Stimulated activated CD8-positive, alpha-beta memory T cell treated with anti-CD3 and anti-CD28 coated beads, Interleukin-4, amount 100 ng/mL, for 48 hours (primary cell): ENCODE measurements at places on chromosomes 2 and 18.

- DNase-seq, result no peak
Observed at GRCh38 chr2:100616841-100617390, 54.1 kb downstream of the PDCL3 start.

DNA sequence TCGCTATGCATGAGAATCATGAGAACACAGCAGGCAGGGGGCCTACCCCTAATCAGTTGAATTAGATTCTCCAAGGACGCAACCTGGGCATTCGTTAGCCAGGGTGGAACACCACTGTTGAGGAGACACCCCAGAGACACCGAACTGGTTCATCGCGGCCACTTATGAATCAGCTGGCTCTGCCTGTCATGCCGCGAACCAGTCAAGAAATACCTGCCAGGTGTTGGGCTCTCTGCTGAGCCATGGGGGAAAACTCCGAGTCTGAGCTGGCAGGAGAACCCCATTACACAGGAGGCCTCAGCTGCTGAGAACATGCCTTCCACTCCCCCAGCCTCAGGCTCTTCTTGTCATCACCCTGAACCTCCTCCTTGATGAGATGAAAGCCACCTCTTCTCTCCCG is 184.3 kb downstream of the SMAD7 start:
- no peak for DNase-seq

- DNase-seq, result no peak
Observed at GRCh38 chr2:45275242-45275805, 266.1 kb upstream of the SIX2 start.

GRCh38 chr2:132439703-132440398 is 23.2 kb downstream of the GPR39 start:
- DNase-seq, result no peak

- DNase-seq, result no peak
Observed at GRCh38 chr18:34807106-34807796, 97.2 kb downstream of the DTNA start.

DNA sequence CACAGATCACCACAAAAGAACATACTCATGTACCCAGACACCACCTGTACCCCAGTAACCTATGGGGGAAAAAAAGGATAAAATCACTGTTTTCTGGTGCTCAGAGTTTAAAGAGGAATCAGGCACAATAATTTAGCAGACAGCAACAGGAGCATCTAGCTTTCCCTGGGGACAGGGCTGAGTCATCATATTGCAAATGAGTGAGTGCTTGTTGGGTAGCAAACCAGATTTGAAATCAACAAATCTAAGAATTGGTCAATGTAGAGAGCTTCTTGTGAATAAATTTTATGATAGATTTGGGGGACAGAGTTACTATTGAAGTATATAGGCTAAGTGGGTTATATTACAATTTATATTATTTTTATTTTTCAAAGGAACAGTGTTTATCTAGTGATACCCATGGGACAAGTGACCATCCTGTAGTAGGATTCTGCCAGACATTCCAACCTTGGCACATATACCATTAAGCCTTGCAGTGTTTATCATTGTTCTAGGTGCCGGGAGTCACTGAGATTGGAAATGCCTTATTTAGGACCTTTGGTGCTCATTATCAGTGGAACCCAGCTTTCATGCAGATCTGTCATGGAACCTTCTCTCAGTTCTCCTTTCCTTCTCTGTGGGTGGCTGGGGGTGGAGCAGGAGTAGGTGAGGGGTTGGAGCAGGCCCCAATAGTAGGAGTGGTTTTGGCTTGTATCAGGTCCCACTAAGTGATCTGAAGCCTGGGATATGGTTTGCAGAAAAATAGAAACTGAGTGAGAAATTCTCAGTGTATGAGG is 117.2 kb downstream of the CERS6 start:
- DNase-seq, result no peak

GRCh38 chr2:133959066-133959465 is 294.8 kb upstream of the MGAT5 start:
- DNase-seq, result no peak

DNA sequence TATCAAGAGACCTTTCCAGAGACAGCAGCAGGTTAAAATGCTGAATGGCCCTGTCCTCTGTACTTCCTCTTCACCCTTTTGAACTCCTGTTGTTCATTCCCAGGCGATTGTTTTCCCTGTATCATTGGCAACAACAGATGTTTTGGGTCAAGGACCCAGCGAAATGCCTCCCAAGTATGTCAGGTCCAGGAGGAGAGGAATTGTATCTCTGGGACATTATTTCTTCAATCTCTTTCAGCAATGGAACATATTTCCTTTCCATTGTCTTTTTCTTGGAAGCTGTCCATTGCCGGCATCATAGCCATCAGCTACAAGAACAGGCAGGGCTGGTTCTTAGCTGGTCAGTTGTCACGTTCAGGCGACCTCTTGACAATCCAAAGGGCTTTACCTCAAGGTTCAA is 76.2 kb downstream of the NRP2 start:
- DNase-seq, result no peak

DNA sequence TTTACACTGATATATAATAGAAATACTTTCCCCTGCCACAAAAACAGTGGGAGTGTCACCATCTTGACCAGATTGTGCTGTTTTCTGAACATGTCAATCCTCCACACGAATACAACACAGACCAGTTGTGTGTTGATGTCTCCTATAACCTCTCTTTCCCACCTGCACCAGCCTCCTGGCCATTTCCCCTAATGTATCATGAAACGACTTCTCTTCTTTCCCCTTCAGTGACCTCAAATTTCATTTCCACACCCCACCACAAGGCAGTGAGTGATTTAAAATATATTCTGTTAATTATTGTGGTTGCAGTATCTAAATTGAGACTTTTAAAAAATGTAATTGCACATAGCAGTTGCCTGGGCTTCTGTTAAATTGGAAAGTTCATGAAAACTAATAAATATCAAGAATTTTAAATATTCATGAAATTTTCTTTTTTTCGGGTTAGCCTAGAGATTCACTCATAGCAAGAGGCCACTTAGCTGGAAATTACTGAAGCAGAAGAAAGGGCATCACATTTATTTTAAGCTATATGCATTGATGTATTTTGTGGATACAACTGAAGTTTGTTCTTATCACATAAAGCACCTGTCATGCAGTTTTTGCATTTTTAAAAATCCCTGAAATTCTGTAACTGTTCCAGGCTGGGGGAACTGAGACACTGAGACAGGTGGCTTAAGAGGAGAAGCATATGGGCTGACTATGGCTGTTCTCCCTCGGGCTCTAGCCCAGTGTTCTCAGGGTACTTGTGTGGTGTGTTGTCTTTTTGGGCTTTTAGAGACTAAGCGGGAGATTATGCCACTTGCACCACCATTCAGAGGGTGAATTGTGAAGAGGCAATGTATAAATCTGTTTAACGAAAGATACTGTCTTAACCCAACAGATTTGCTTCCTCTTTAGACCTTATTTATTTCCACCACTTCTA is 15.9 kb downstream of the FAM171B start:
- DNase-seq, result no peak

DNA sequence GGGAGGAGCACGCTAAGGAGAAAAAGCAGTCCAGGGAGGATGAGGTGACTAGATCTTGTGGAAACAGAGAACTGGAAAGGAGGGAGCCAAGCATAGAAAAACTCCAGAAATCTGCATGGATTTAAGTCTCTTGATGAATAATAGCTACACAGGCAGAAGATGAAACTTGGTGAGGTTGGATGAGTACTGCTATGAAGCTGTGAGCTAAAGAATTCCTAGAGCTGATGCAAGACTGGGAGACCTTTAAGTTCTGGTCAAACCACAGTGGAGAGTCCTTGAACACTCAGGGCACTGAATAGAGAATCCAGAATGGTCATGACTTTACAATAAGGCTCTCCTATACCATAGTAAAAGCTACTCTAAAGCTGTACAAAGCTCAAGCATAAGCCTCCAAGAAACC is 18.4 kb upstream of the PIEZO2 start:
- no peak for DNase-seq

DNA sequence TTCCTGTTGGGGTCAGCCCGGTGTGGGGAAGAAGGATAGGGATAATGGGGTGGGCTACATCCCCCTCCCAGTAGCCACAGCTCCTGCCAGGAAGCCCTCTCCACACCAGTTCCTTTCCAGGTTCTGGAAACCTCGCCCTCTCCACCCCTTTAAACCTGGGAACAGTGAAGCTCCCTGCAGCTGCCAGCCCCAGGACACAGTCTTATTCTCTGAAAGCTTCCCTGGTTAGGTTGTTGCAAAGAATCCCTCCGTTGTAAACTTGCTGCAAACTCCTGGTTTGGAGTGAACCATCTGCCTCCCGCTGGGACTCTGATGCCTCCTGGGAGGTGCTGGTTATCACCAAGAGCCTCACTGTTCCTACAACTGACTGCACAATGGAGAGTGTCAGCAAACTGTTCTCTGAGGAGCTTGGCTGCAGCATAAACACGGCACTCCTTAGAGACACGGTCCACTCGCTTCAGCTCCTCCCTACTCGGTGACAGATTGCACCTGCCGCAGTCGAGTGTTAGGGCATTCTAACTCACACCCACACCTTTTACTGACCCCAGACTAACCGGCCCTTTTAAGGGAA is 261.8 kb upstream of the RAB6C start:
- DNase-seq, result no peak

DNA sequence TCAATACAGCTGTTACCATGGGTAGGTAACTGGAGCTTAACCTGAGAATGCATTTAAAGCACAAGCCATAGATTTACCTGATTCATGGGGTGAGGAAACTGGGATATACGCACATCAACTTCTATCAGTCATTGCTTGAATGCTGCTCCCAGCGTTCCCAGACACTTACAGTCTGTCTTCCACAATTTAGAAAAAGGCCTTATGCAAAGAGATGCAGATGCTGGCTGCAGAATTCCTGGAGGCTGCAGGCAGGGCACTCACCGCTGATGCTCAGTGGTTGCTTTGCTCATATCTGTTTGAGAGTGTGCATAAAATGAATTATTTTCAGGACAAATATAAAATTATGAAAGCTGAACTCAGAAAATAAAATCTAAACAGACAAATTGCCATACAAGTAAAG is 950.7 kb upstream of the PIK3C3 start:
- no peak for DNase-seq

DNA sequence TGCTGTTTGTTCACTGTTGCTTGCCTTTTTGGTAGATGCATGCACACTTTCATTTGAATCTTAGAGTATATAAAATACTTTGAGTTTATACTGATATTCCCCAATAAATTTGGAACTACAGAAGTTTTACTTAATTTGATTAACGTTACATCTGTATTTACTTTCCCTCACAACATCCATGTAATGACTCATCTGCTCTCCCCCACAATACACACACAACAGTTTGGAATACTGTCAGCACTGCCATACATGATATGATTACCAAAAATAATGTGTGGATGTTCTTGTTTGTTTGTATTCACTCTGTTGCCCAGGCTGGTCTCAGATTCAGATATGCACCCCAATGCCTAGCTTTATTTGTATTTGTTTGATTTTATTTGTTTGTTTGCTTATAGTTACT is 144.2 kb downstream of the WDR7 start:
- DNase-seq, result no peak

GRCh38 chr2:32135409-32135808 is 30.3 kb upstream of the SLC30A6 start:
- no peak for DNase-seq

- DNase-seq, result no peak
Observed at GRCh38 chr2:39368846-39369245, 68.2 kb downstream of the MAP4K3 start.

DNA sequence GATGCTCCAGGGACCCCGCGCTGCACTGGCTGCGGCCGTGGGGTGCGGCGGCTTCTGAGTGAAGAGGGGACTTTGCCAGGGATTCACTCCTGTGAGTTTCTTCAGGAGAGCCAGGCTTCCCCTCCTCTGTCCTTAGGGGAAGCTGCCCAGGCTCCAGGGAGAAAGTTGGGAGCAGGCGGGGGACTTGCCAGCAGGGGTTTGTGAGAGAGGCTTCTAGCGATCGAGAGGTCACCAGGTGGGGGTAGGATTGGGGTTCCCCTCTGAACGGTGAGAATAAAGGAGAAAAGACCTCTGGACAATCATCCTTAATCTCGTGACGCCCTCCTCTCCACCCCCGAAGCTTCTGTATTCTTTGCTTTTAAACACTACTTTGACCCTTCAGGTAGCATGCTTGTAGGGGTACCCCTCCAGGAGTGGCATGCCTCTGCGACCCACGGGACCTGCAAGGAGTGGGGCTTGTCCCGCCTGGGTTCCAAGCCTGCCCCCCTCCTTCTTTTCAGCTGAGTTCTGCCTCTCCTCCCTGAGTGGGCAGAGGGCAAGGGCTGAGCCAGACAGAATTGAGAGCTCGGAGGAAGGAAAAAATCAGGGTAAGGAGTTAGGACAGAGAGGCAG is 601 bp downstream of the PROKR1 start:
- no peak for DNase-seq

DNA sequence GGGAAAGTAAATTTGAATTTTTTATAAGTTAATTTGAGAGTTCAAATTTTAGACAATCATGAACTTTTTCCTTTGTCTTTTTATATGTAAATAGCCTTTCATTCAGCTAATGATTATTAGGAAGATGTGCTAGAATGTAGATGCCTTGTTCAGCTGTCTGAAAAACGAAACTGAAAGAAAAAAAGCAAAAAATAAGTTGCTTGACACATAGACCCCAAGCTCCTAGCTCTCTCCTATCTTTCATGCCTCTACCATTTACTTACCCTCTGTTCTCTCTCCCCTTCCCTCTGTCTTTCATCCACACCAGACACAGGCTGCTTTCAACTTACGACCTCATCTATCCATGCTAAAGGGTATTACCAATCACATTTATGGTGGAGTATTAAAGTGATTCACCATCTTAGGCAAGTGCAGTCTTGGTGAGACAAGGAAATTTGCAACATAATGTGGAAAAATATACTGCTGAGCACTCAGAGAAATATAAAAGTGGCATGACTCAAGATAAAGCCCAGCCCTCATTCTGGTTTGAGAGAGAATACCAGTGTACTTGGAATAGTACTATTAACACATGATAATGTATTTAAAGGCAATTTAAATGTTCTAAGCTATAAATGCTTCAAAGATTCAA is 425.6 kb downstream of the SUCLG1 start:
- no peak for DNase-seq

GRCh38 chr18:6810191-6810590 is 80.7 kb downstream of the ARHGAP28 start:
- DNase-seq, result no peak

- no peak for DNase-seq
Observed at GRCh38 chr2:127810156-127810618, 784 bp downstream of the WDR33 start.
